ENCODE measurements at places on chromosomes 3 and 15.

DNA sequence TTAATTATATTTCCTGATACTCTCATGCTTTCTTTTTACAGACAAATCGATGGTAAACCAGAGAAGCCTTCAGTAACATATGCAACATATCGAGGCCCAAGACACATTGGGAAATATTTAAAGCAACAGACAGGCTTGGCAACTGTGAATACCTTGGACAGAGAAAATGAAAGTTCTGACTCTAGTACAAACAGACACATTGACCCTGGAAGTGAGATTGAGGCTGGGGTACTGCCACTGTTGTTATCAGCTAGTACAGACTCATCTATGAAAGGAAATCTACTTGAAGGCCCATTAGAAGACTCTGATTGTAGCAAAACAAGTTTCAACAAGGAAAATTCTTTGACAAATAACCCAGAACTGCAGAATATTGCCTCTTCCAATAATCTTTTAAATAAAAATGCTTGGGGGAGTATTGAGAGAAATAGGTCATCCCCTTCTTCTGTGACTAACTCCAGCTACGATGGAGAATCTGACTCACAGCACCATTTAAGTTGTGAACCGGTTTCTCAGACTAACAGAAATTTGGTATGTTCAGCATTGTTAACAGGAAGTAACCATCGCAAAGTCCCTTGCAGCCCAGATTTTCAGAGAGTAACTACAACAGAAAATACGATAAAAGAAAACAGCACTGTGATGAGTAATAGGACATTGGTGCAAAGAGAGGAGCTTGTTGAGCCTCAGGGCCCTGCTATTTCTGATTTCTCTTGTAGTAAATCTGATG lies 50.2 kb downstream of the CRYBG3 start:
- peak; percentile 14 for DNase-seq

- DNase-seq, result no peak
Observed at GRCh38 chr3:126097801-126098200, 13.9 kb upstream of the SLC41A3 start.

DNA sequence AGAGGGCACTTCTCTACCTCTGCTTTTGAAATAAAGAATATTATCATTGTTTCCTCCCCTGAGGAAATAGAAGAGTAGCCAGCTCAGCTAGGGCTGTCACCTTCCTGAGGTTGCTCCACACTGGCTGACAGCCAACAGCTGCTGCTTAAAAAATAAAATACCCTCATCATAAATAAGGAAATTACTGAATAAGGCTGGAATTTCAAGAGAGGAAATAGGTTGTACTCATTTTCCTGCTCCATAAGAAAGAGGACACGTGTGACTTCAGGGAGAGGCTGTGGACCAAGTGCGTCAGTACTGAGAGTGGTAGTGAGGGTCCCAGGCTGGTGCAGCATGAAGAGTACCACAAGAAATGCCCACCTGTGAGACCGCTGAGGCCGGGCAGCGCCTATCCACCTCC lies 8.1 kb upstream of the C2CD4B start:
- no peak for DNase-seq

DNA sequence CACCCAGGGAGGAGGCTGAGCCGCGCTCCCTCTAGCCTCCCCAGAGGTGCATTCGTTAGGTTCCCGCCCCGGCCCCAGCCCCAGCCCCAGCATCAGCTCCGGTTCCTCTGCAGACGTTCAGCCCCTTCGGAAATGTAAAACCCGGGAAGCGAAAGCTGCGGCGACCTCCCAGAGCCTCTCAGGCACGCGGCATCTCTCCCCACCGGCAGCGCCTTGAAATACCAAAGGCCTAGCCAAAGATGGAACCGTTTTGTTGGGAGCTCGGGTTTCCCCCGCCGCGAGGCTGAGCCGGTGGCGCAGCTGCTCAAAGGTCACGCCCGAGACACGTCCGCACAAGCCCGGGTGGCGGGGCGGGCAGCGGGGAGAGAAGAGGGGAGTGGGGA lies 77.8 kb upstream of the HES1 start:
- peak; percentile 62 for DNase-seq

DNA sequence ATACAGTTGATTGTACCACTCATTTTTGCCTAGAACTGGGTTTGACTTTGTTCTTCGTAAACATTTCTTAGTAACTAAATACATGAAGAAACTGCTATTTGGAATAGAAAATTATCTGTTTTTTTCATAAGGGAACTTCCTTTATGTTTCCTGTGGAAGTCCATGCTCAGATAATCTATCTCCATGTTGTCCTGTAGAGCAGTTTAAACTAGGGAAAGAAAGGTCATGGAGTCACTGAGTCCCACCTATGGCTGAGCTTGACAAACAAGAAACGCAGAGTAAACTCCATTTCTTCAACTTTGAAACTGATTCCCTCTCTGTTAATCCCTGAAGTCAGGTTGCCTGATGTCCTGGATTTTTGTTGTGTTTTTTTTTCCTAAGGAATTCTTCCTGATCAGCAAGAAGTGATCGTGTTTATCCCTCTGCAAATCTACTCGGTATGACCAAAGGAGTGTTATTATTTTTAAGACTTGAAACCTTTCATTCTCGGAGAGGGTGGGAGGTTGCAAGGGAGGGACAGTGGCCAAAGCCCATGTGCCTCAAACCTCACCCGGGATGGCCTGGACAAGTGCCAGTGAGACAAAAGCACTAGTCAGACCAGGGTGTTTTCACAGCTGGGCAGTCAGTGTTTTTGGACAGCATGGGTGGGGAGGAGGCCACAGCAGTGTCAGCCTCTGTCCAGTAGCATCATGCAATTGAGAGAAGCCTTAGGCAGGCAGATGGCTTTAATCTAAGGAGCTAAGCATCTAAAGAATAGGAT lies 129.8 kb upstream of the PHLDB2 start:
- DNase-seq, result peak; percentile 38

- no peak for DNase-seq
Observed at GRCh38 chr3:174495928-174496327, 363.2 kb upstream of the NAALADL2 start.

- peak; percentile 57 for DNase-seq
Observed at GRCh38 chr3:127286571-127287140, 1.2 kb downstream of the PRR20G start.

- DNase-seq, result no peak
Observed at GRCh38 chr15:40290545-40290917, 7.7 kb upstream of the ANKRD63 start.

DNA sequence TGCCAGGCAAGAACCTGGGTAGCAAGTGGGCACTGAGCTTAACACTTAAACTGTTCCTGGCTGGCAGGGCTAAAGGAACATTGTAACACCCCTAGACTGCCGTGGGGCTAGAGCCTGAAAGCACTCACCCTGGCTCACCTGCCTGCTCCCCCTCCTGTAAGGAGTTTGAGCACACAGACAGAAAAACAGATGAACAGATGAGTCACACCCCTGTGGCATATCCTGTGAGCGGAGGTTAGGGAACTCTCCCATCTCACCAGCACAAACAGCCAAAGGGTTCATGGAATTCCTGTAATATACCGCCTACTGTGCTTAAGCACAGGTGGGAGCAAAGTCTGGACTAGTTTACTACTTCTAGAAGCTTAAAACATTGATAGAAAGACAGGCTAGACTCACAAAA lies 300.1 kb downstream of the ROBO1 start:
- DNase-seq, result peak; percentile 48

DNA sequence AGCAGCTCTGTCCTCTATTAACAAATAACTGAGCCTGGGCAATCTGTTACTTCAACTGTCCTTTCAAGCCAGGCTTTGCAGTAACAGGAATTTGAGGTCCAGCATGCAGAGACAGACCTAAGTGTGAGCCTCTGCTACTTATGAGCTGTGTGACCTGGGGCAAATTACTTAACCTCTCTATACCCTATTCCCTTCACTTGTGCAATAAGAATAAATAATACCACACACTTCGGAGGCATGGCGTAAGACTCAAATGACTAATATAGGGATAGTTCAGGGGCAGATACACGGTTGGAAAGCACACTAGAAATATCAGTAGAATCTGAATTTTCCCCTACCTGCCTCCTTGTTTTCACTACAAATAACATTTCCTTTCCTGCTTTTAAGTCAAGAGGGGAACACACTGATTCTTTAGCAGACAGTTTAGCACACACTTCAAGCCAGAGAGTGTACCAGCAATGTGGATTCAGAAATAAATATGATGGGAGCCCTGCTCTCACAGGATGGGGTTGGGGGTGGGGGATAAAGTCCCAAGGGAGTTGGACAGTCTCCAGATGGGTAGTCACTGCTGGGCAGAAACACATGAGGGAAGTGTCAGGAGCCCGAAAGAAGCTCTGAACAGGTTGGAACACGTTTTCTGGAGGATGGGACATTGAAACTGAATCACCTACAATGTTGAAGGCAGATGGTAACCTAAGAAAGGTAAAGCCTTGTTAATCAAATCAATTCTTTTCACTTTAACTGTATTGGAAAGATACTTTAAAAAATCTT lies 61.8 kb upstream of the RBP1 start:
- DNase-seq, result no peak

- DNase-seq, result no peak
Observed at GRCh38 chr3:16334909-16335308, 69.9 kb downstream of the OXNAD1 start.

GRCh38 chr3:24963762-24964625 lies 464.1 kb upstream of the RARB start:
- peak; percentile 12 for DNase-seq

GRCh38 chr3:138359919-138360868 lies 11.8 kb downstream of the MRAS start:
- no peak for DNase-seq

DNA sequence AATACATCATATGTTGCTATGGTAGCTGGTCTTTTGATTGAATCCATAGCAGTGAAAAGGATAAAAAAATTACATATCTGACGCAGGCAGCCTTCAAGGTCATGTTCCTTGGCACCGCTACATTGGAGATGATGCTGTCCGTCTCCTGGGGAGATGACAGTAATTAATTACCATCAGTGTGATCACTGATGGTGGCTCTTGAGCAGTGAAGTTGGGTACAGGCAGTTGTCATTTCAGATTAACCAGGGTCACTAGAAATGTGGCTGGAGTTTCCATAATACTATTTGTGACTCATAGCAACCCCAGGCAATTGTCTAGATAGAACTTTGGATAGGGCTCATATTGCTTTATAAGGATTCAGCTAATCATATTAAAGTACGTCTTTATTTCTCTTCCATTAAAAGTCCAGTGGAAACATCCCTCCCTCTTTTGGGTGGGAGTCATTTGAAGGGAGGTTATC lies 136.3 kb downstream of the THSD4 start:
- no peak for DNase-seq

GRCh38 chr3:168738527-168739325 lies 643.0 kb upstream of the GOLIM4 start:
- DNase-seq, result no peak

DNA sequence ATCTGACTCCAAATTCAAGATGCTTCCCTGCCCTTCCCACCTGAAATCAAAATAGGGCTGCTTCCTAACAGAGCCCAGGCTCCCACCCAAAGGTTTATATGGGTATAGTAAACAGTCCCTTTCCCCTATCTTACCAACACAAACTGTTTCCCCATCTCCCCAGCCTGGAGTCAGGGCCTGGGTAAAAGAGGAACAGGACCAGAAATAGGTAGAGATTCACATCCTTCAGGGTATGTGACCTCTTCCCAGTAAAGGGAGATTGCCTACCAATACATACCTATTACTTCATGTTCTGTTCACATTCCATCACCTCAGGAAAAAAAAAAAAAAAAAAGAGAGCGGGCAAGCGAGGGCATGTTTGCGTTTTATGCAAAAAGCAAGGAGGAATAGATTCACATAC lies 9.7 kb upstream of the SHF start:
- DNase-seq, result no peak

GRCh38 chr3:120831066-120831465 lies 76.9 kb upstream of the STXBP5L start:
- no peak for DNase-seq

GRCh38 chr15:45544266-45545023 lies 21.9 kb upstream of the SLC30A4 start:
- no peak for DNase-seq
